Kidney glomerular epithelial cell (primary cell): ENCODE measurements at places on chromosomes 7 and 10.

- no peak for DNase-seq
Measured at GRCh38 chr10:133218891-133219290, 11.1 kb upstream of the UTF1 start.

- DNase-seq, result no peak
Measured at GRCh38 chr7:150994141-150994837, 3.5 kb downstream of the NOS3 start.

GRCh38 chr10:92598321-92598720 lies 5.4 kb downstream of the KIF11 start:
- DNase-seq, result no peak

DNA sequence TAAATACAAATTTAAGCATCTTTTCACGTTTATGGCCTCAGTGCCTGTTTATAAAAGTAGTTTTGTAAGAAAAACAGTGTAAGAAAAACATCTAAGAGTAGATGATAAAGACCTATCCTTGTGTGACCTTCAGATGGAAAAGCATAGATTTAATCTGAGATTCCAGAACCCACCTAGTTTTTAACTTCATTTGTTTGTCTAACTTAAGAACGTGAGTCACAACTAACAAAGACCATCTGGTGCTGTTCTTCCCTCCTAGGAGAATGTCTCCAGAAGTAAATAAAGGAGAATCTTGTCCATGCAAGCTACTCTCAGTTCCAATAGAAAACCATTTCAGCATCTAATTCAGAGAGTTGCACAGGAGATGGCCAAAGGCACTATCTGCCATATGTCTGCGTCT lies 265.4 kb upstream of the C7orf33 start:
- DNase-seq, result no peak

GRCh38 chr10:60943316-60944057 lies 498 bp downstream of the RHOBTB1 start:
- no peak for DNase-seq
